ENCODE measurements at places on chromosomes 6 and 20. TPM values are rescaled to one million over a fixed set of nuclear protein-coding genes. Genes with fewer than 3 reads are reported as not detected.

Gene RMND1
- 42.0 TPM for total RNA-seq

Gene DEF6
- 2.1 TPM for total RNA-seq

Gene PLCB1
- 85.8 TPM for total RNA-seq

Gene SEL1L2
- 0.23 TPM for total RNA-seq

Gene PGC
- not detected for total RNA-seq

Gene ARG1
- total RNA-seq = 0.69 TPM

Gene FOXF2
- total RNA-seq = 2.3 TPM

Gene SLC16A10
- total RNA-seq = 20.1 TPM

Gene WFDC5
- not detected for total RNA-seq

Gene DEFB124
- not detected for total RNA-seq

Gene INSM1
- total RNA-seq = 8.8 TPM

Gene PXMP4
- 9.7 TPM for total RNA-seq
